ENCODE measurements at places on chromosomes 7 and 10.
A peak's percentile ranks its signal among the peaks of the same experiment; 100 is the strongest.

DNA sequence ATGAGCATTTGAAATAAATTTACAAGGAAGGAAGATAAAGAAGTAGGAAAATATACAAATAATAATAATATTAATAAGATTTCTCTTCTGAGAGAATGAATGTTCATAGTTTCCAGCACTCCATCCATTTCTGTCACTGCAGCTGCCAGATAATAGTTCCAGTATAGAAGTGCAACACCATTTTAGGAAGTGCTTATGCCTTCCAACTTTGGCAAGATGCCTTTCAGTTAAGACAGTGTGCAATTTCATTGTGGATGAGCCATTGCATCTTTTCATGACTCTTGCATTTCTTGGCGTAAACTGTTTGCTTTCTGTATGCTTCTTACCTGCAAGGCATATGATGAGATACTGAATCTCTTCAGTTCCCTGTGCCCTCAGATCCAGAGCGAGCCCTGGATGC is 185.0 kb downstream of the PDE1C start:
- DNase-seq = no peak

GRCh38 chr10:42961796-42962109 is 115.1 kb upstream of the RET start:
- no peak for DNase-seq

- no peak for DNase-seq
Observed at GRCh38 chr10:71909399-71910083, 54.7 kb upstream of the CHST3 start.

- DNase-seq = no peak
Observed at GRCh38 chr10:121375172-121375571, 223.1 kb downstream of the FGFR2 start.

GRCh38 chr7:139033346-139034114 is 2.3 kb downstream of the ZC3HAV1L start:
- DNase-seq = no peak

DNA sequence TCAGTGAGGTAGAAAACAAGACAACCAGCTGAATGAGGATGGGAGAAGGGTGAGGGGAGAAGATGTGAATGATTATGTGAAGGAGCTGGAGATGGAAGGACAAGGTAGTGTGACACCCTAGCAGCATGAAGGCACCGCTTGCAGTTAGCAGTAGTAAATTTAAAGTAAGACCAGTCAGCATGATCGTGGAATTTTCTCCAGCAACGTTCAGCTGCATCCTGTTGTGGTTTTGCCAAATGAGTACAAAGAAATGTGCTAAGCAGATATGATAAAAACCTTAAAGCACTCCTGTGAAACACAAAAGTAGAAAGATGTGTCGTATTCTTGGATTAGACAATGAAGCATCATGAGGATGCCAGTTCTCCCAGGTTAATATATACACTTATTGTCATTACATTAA is 34.1 kb upstream of the IFRD1 start:
- DNase-seq = no peak

DNA sequence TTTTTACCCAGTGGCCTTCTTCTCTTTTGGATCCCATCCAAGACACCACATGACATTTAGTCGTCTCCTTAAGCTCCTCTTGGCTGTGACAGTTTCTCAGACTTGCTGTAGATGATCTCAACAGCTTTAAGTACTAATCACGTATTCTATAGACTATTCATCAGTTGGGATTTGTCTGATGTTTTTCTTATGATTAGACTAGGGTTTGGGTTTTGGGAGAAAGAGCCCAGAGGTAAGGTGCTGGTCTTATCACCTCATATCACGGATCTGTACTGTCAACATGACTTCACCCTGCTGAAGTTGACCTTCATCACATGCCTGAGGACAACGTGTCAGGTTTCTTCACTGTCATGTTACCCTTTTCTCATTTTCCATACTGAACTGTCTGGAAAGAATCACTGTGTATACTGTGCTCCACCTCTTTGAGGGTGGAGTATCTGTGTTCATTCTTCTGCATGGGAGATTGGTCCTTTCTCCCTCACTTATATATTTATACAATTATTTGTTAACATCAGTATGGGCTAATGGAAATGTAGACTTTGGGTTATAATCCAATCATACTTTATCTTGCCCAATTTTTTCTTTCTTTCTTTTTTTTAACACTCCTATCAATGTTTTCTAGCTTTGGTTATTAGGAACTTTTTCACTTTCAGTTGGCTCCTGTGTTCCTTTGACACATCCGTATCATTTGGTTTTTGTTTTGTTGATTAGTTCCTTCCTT is 6.4 kb upstream of the HKDC1 start:
- no peak for DNase-seq

GRCh38 chr10:2228320-2228901 is 491.1 kb upstream of the ADARB2 start:
- DNase-seq = no peak

- DNase-seq = no peak
Observed at GRCh38 chr10:22643116-22643515, 71.3 kb downstream of the PIP4K2A start.

DNA sequence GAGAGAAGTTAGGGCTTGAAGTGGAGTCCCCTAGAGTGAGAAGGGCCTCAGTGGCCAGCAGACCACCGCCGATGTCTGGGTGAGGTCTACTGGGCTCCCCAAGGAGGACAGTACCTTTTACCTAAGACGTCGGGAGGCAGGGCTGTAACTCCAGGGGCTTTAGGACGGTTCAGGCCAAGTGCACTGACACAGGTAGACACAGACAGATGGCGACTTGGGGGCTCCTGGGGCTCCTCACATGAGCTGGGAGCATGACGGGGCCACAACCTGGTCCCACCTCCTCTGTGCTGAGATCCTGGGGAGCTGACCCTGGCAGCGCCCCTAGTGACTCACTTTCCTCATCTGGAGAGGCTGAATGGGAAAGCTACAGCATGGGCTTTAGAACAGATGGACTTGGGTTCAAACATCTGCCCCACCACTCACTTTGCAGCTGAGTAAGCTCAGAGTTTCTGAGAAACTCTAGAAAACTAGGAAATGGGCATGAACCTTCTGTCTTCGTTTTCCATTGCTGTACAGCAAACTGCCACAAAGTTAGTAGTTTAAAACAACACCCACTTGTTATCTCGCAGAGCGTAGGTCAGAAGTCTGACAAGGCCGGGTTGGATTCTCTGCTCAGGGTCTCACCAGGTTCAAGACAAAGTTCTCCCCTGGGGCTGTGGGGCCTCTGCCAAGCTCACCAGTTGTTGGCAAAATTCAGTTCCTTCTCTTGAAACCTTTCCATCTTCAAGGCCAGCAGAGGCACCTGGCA is 4.7 kb upstream of the COMTD1 start:
- no peak for DNase-seq

DNA sequence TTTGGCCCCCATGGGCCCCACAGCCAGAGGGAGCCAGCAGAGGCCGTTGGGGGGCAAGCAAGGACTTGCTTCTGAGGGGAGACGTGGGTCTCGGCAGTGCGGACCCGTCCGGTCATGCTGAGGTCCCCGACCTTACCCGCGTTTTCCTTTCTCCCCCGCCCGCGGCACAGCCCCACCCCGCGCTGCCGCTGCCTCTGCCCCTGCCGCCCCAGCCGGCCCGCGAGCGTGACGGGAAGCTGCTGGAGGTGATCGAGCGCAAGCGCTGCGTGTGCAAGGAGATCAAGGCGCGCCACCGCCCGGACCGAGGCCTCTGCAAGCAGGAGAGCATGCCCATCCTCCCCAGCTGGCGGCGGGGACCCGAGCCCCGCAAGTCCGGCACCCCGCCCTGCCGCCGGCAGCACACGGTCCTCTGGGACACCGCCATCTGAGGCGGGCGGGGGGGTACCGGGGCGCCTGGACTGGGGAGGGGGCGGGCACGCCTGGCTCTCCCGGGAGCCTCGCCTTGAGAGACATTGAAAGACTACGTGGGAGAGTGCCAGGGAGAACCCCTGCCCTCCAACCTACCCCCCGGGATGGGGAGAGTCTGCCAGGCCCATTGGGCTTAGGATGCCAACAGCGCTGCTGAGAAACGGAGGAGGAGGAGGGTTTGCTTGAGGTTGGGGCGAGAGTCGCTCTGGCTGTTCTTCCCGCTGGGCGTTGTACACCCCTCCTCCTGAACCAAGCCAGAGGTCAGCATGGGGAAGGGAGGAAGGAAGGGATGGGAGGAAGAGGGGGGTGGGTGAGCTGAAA is 9.9 kb downstream of the NYAP1 start:
- DNase-seq = peak; percentile 48

DNA sequence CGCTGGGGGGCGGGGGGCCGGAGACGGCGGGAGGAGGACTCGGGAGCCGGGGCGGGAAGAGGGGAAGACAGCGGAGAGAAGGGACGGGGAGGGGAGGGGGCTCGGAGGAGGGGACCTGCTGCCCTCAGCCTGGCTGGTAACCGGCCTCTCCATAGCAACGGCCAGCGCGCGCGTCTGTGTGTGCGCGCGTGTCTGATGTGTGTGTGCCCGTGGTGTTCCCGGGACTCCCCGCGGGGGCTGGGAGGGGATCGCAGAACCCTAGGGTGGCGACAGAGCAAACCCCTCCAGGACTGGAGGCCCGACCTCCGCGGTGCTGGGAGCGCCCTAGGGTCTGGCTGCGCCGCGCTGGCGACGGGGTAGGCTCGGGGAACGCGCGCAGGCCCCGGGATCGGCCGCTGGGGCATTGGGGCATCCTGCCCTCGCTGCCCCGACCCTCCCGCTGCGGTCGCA is 356.3 kb downstream of the DNAJB6 start:
- no peak for DNase-seq

GRCh38 chr7:149874644-149875028 is 867 bp downstream of the ATP6V0E2 start:
- no peak for DNase-seq

DNA sequence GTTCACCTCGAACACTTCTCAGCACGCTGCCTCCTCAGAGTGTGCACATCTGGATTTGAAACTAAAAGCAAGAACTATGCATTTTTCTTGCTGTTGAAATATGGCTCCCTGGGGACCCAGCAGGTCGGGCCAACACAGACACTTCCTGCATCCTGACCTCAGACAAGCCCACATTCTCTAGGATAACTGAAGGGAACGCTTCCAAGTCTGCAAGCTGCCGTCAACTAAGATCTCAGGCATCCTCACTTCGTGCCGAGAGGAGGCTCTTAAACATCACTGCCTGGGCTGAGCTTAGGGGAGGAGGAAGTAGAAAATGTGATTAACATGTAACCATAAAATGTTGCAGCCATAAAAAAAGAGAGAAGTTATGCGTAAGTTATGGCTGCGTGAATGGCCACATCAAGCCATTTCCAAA is 65.5 kb downstream of the PYROXD2 start:
- DNase-seq = no peak

GRCh38 chr10:21263263-21263803 is 262.1 kb downstream of the SKIDA1 start:
- DNase-seq = no peak

DNA sequence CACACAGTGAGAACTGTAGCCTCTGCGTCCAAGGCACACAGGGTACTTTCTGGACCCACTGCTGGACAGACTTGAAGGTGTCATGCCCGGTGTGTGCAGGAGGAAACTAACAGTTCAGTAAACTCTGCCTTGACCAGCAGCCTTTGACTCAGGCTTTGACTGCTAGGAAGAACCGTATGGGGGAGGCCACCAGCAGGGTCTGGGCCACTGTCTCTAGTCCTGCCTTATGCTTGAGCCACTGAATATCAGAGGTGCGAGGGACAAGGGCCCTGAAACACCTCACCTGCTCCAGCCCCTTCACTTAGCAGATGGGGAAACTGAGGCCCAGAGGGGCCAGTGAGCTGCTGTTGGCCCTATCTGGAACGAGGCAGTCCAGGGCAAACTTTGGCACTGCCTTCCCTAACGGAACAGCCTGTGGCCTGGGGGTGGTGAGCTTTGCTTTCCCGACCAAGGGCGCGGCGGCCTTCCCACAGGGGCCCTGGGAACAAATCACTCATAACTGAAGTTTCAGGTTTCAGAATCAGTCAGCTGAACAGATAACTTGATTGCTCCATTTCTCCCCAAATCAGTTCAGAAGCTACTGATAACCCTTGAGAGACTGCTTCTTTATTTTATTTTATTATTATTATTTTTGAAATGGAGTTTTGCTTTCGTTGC is 130.0 kb downstream of the FAM53B start:
- no peak for DNase-seq

- no peak for DNase-seq
Observed at GRCh38 chr7:127976056-127976737, 55.0 kb downstream of the LRRC4 start.

- no peak for DNase-seq
Observed at GRCh38 chr10:26439406-26440087, 1.4 kb downstream of the APBB1IP start.

DNA sequence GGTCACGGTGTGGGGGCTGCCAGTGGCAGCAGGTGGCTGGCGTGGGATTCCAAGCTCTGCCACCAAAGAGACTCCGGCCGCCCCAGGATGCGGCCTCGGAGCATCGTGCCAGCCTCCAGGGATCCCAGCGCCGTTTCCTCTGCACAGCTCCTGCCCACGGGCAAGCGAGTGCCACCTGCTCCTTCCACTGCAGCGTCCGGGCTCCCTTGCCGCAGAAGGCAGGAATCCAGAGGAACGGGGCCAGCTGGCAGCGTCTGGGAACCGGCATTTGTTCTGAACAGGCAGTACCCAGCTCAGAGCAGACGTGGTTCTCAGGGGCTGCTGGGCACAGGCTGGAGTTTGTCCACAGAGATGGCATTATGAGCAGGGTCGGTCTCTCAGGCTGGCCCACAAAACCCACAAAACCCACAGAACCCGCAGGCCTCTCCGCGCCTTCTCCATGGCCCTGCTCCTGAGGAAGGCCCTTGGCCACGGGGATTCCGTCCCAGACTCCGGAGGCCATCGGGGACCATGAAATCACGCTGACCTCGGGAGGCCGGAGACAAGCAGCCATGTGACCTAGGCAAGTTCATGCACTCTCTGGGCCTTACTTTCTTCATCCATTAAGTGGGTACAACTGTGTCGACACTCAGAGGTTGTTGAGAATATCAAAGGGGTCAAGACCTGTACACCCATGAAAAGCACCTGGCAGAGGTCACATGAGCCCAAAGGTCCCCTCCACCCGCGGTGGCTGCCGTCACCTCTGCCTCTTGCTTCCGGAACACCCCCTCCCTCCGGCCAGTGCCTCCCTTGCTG is 72.1 kb upstream of the TNRC18 start:
- DNase-seq = no peak

DNA sequence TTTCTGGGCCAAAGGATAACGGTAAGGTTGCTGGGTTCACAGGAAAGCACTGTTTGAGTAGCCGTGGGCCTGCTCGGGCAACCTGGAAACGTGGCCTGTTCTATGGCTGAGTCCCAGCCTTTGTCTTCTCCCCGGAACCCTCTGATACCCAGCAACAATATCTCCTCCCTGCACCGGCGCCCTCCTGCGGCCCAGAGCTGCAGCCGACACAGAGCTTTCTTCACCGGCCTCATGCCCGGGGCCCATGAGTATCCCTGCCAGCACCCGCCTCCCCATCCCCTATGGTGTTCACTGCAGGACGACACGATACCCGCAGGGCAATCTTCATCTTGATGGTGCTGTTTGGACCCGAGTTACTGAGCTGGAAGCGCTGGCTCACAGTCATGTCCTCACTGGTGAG is 38.6 kb upstream of the NCAPG2 start:
- no peak for DNase-seq

GRCh38 chr10:114761205-114762193 is 60.1 kb upstream of the FHIP2A start:
- DNase-seq = no peak

DNA sequence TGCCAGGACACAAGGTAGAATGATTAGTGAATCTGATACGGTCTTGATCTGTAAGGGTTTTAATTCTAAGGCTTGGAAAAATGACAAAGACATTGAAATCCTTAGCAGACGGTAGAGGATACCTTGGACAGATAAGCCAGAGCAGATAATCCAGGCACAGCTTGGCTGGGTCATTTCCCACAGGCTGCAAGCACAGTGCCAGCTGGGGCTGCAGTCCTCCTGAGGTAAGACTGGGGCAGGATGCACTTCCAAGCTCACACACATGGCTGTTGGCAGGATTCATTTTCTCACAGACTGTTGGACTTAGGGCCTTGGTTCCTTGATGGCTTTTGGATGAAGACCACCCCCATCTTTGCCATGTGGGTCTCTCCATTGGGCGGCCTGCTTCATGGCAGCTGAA is 63.2 kb upstream of the BMPER start:
- DNase-seq = no peak

Measured in stimulated activated CD4-positive, alpha-beta T cell treated with anti-CD3 and anti-CD28 coated beads, Interleukin-15, amount 100 ng/mL, for 1 hour (primary cell).